ENCODE measurements at places on chromosomes 1 and 21.

GRCh38 chr1:241782396-241782795 lies 65.6 kb upstream of the EXO1 start:
- DNase-seq = no peak

DNA sequence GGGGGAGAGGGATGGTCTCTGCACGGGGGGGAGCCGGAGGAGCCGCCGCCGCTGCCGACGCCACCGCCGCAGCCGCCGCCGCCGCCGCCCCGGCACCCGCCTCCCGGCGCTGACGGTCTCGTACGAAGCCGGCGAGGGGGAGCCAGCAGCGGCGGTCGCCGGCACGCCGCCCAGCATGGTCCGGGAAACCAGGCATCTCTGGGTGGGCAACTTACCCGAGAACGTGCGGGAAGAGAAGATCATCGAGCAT lies 311 bp downstream of the SPEN start:
- DNase-seq = no peak

- no peak for DNase-seq
Observed at GRCh38 chr1:228455715-228456114, 31.5 kb upstream of the RNF187 start.

DNA sequence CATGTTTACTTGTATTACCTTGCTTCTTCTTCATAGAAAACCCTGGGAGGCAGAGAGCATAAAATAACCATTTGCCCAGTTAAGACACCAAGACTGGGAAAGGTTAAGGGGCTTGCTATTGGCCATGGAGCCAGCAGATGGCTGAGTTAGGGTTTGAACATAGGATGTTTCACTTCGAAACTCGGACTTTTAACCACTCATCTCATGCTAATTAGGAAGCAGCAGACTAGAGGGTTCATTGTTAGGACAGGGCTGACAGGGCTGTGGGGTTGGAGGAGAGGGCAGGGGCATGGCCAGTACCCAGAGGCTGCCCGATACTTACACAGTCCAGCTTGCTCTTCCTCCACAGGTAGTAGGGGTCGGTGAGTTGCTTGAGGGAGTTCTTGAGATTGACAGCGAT lies 17.0 kb downstream of the SLC26A9 start:
- DNase-seq = no peak

DNA sequence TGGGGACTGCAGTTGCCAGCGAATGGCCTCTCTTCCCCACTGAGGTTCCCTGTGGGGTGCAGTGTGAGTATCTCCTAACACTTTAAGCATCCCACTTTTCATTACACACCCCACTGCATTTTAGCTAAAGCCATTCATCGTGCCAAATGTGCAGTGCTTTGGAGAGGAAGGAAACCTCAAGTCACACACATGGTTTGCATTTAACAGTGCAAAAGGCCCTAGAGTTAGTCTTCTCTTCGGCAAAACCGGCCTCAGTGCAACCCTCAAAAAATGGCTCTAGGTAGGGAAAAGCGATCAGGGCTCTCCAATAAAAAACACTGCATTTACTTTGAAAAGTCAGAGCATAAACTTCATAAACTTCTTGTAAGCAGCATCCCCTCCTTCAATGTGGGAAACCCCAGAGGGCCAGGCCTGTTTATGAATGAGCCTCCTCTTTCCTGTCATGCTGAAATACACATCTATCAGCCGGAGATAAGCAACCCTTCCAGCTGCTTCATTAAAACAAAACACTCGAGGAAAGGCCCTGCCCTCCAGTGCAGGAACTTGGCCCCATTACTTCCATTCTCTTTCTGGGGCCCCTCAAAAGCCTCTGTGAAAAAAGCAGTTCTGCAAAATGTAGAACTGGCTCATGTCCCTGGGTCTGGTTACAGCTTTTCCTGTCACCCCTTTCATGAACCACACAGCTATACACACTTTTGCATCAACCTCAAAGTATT lies 184.0 kb downstream of the CDC7 start:
- DNase-seq = peak; percentile 8

DNA sequence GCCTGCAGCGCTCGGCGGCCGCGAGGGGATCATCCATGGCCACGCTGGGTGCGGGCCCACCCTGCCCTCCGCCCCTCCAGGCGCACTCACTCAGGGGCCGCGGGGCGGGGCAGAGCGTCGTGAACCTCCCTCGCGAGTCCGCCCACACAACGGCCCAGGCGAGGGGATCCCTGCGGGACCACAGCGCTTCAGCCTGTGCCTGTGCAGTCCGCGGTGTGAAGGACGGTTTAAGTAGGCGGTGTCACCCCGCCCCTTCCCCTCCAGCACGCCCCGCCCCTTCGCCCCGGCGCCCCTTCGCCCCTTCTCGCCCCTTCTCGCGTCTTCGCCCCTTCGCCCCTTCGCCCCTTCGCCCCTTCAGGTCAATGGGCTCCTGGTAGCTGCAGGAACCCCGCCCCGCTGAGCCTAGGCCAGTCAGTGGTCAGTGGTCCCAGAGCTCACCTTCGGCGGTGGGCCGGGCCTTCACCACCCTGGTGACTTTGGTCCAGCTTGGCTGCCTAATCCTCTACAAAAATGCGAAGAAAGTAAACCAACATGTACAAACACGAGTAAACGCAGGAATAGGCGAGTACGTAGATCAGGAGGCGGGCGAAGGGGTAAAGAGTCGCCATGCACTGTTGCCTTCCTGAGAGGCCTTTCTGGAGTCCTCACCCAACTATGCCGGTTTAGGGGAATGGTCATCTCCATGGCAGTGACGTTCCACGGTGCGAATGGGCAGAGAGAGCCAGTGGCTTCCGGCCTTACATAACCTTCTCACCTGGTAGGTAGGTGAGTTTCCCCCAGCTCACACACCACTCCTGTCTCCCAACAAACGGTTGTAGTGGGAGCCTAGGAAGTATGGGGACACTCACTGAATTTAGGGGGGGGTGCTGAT lies 19.6 kb upstream of the DMRTB1 start:
- no peak for DNase-seq

- no peak for DNase-seq
Observed at GRCh38 chr21:38643404-38644023, 145.2 kb upstream of the ERG start.

- no peak for DNase-seq
Observed at GRCh38 chr1:236638945-236639344, 34.6 kb upstream of the HEATR1 start.

GRCh38 chr21:44880405-44881197 lies 7.1 kb upstream of the PTTG1IP start:
- no peak for DNase-seq

GRCh38 chr1:21873761-21874160 lies 61.7 kb downstream of the LDLRAD2 start:
- DNase-seq = no peak

DNA sequence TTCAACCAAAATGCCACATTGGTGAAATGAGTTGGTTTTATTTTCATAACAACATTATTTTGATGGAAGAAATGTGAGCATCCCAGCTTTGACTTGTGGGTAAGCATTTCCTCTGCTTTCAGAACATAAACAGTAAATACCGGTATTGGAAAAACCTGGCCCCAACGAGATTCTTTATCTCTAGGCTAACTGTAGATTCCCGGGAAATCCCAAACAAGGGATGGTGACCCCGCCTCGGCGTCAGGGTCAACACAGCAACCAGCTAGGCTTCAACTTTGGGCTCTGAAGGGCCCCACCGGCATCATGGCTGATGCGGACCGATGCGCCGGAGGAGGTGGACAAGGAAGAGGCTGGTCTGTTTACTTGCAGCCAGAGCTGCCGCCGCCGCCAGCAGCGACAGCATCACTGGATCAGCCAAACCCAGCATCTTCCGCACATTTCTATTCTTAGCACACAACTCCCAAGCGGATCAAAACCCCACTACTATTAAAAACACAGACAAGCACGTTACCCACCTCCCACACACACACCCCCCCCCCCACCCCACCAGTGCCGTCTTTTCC lies 1.1 kb downstream of the AKT3 start:
- DNase-seq = no peak

DNA sequence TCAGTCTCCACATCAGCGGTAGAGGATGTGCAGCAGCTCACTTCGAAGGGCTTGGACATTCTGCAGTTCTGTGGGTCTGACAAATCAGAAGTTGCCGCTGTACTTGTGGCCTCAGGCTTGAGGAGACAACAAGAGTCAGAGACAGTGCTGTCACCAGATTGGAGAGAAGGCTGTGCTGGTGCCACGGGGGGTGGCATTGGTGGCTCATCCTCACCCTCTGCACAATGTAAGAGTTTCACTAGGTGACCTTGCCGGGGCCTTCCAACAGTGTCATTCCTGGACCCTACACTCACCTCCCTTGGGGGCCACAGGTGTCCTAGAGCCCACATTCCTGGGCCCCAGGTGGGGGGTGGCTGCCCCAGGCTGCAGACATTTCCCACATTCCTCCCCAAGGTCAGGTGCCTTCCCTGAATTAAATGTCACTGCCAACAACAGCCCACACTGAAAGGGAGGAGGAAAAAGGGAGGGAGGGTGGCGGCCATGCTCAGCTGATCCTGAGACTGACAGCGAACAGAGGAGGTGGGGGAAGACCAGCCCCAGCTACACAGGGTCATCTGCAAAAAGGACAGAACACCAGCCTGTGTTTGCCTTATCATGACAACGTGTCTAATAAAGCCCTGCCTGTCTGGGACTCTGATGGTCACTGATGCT lies 46.4 kb downstream of the TMCC2 start:
- no peak for DNase-seq

- DNase-seq = no peak
Observed at GRCh38 chr21:27301220-27301619, 334.3 kb upstream of the ADAMTS5 start.

- DNase-seq = no peak
Observed at GRCh38 chr1:89206373-89206772, 7.6 kb upstream of the GBP4 start.

- DNase-seq = no peak
Observed at GRCh38 chr1:113675302-113675701, 84.0 kb downstream of the PHTF1 start.

- no peak for DNase-seq
Observed at GRCh38 chr1:153769221-153769620, 6.0 kb upstream of the SLC27A3 start.

DNA sequence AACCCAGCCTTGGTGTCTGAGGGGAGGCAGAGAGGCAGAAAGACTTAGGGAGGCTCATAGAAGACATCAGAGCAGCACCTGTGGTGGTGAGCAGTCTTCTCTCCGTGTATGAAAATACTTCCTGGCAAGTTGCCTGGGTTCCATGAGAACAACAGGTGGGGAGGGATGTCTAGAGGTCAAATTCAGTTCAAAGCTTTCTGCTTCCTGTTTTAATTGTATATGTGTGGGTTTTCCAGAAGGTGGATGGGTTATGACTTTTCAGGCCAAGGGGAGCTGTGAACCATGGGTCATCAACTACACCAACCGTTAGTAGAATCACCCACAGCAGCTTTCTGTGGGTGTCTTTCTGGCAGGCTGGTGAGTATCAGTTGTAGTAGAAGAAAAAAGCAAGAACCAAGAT lies 4.1 kb upstream of the FCRL2 start:
- DNase-seq = no peak

DNA sequence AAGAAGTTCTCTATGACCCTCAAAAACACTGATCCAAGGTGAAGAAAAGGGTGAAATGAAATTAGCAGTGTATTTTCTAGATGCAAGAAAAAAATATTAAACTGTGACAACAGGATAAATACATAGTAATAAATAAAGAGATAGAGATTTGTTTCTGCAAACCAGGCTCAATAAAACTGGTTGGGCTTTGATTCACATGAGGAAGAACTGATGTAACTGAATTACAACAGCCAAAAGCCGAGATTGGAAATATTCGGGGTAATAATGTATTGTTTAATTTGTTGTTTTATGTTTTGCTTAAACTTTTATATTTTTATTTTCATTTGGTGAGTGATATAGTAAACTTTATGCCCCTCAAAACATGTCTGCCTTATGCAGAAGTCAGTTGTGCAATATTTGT lies 285.0 kb downstream of the BRINP3 start:
- no peak for DNase-seq

GRCh38 chr1:54581621-54582035 lies 33.6 kb downstream of the ACOT11 start:
- DNase-seq = no peak

- no peak for DNase-seq
Observed at GRCh38 chr1:81671038-81671437, 129.7 kb upstream of the ADGRL2 start.

- DNase-seq = no peak
Observed at GRCh38 chr1:30046751-30047150, 676.6 kb downstream of the MATN1 start.

- DNase-seq = no peak
Observed at GRCh38 chr1:153750026-153750995, 22.5 kb downstream of the INTS3 start.

DNA sequence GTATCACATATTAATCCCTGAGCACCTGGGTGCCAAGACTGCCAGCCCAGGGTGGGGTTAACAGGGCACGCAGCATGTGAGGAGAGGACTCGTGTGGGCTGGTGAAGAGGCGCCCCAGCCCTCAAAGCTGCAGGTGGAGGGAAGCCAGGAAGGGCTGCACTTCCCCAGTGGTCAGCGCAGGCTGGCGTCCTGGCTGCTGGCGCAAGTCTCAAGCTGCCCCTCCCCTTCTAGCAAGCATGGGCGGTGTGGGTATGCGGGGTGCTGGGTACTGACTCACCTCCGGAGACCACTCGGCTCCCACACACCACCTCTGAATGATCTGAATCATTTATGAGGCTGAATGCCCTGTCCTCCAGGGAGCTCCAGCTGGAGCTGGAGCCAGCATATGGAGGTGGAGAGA lies 44.0 kb downstream of the EIF2D start:
- DNase-seq = no peak

DNA sequence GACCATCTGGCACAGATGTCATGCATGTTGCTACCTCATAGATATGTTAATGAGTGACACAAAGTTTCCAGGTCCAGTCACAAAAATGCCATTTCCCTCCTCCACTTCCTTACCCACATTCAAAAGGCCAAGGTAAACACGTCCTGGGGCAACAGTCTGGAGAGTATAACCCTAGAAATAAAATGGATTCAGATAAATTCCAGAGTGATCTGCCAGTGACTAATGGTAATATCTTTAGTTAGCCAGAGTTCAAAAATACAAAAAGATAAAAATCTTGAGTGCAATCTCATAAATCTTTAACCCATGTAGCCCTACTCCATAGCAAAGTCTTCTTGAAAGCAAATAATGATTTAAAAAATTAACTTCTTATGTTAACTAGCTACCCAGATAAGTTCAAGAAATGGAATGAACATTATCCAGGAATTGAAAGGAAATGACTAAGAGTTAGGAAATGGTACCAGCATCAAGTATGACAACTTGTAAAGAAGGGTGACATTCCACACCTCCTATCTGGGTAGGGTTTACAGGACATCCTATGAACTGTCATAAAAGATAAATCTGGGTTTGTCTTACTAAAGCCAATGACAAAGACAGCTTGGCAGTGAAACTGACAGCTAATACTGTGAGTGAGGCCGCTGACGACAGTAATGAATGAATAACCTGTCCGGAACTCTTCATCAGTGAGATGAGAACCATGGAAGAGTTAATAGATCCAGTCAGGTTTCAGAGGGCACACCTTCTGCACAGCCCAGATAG lies 18.1 kb downstream of the RGS2 start:
- DNase-seq = no peak

GRCh38 chr1:84849357-84849975 lies 43.5 kb downstream of the LPAR3 start:
- no peak for DNase-seq

- DNase-seq = no peak
Observed at GRCh38 chr1:232899839-232900238, 50.6 kb upstream of the NTPCR start.

All from central memory CD4-positive, alpha-beta T cell (primary cell).